ENCODE measurements at places on chromosomes 1 and 21. TPM values are rescaled to one million over a fixed set of nuclear protein-coding genes. Genes with fewer than 3 reads are reported as not detected.

FLG2 gene
- total RNA-seq = not detected

SELE gene
- total RNA-seq = not detected

SPRR2E gene
- total RNA-seq = not detected

- DNase-seq = no peak
- H3K4me3 ChIP-seq = no peak overlapping the region
Observed at GRCh38 chr1:57464756-57465155, 40.9 kb upstream of the DAB1 start.

- DNase-seq = no peak
- no peak overlapping the region for H3K4me3 ChIP-seq
- no peak overlapping the region for H3K27ac ChIP-seq
- H3K27me3 ChIP-seq = no peaks in the 10 kb centered on the region
- no peaks in the 10 kb centered on the region for H3K36me3 ChIP-seq
Observed at GRCh38 chr1:15124362-15125100, 29.0 kb upstream of the TMEM51 start.

DNA sequence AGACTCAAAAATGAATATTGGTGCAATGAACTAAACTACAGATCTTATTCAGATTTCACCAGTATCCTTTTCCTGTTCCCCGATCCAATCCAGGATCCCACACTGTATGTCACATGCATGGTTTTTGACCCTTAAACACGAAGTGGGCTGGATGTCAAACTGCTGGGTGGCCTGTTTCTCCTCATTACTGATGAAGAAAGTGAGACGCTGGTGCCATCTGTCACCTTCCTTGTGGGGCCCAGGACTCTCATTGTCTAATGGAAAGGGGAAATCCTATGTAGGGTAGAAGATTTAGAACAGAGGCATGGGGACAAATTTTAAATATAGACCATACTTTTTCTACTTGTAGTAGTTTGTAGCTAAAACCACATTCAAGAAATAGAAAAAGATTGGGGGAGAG is 56.2 kb downstream of the DISC1 start:
- H3K27ac ChIP-seq = no peak overlapping the region
- H3K4me3 ChIP-seq = no peak overlapping the region
- DNase-seq = no peak
- peaks cover 6% of the 10 kb centered on the region for H3K36me3 ChIP-seq

DNA sequence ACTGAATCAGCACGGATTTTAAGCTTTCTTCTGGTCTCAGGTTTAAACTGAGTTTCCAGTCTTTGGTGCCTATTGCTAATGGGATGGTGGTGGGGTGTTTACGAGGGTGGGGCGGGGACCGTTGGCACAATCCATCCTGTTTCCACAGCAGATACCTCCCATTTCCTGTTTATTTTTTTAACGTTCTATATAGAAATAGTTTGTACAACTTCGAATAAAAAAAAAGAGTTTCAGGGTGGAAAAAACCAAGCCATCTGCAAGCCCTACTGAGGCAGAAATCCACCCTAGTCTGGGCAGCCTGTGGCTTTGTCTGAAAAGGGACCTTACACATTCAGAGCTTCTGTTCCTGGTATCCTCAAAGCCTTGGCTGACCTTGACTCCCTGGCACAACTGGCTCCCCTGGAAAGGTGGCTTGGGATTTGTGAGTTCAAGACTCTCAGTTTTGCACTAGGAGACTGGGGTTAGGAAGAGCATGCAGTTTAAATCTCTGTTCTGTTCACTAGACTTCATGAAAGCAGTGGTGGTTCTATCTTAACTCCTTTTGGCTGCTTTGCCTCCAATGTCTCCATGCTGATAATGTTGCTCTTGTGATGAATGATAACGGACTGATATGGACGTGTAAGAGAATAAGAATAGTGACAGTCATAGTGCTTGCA is 46.7 kb downstream of the VANGL2 start:
- no peak for DNase-seq
- peaks cover 67% of the 10 kb centered on the region for H3K4me1 ChIP-seq
- H3K36me3 ChIP-seq = no peaks in the 10 kb centered on the region
- no peaks in the 10 kb centered on the region for H3K27me3 ChIP-seq
- H3K27ac ChIP-seq = peak overlapping the region; percentile 15

- DNase-seq = no peak
- H3K4me3 ChIP-seq = no peak overlapping the region
- H3K27me3 ChIP-seq = peaks cover 4% of the 10 kb centered on the region
- no peaks in the 10 kb centered on the region for H3K36me3 ChIP-seq
- no peak overlapping the region for H3K27ac ChIP-seq
- H3K4me1 ChIP-seq = no peaks in the 10 kb centered on the region
Observed at GRCh38 chr1:63981408-63981773, 207.6 kb downstream of the ROR1 start.

GRCh38 chr21:42829954-42830353 is 49.4 kb downstream of the WDR4 start:
- H3K27ac ChIP-seq = no peak overlapping the region
- no peak for DNase-seq
- H3K4me3 ChIP-seq = no peak overlapping the region
- no peaks in the 10 kb centered on the region for H3K36me3 ChIP-seq

GRCh38 chr1:178465011-178465410 is 31.8 kb downstream of the CLEC20A start:
- no peak for DNase-seq
- H3K36me3 ChIP-seq = no peaks in the 10 kb centered on the region
- no peak overlapping the region for H3K27ac ChIP-seq
- H3K27me3 ChIP-seq = no peaks in the 10 kb centered on the region

GRCh38 chr1:56099766-56100265 is 479.5 kb downstream of the PLPP3 start:
- H3K4me1 ChIP-seq = no peaks in the 10 kb centered on the region
- DNase-seq = no peak
- H3K36me3 ChIP-seq = no peaks in the 10 kb centered on the region
- no peak overlapping the region for H3K4me3 ChIP-seq
- peaks cover 4% of the 10 kb centered on the region for H3K27me3 ChIP-seq
- no peak overlapping the region for H3K27ac ChIP-seq

- no peak for DNase-seq
- no peaks in the 10 kb centered on the region for H3K36me3 ChIP-seq
- H3K27me3 ChIP-seq = no peaks in the 10 kb centered on the region
- H3K4me3 ChIP-seq = no peak overlapping the region
- H3K27ac ChIP-seq = no peak overlapping the region
- no peaks in the 10 kb centered on the region for H3K4me1 ChIP-seq
Observed at GRCh38 chr1:82177192-82177591, 376.5 kb downstream of the ADGRL2 start.

All from activated B cell treated with CpG ODN at 0.5 μM for 24 hours (primary cell).